ENCODE measurements at places on chromosomes 13 and 19. TPM values are rescaled to one million over a fixed set of nuclear protein-coding genes. Genes with fewer than 3 reads are reported as not detected.
A peak's percentile ranks its signal among the peaks of the same experiment; 100 is the strongest.

RFPL4A gene
- not detected for total RNA-seq

MYH14 gene
- under 0.01 TPM for total RNA-seq

ATP7B gene
- 4.0 TPM for total RNA-seq

TEKTIP1 gene
- total RNA-seq, result not detected

MIR17HG gene
- total RNA-seq, result 4.0 TPM

KLK10 gene
- not detected for total RNA-seq

TMEM59L gene
- 0.36 TPM for total RNA-seq

CCDC70 gene
- not detected for total RNA-seq

FREM2 gene
- not detected for total RNA-seq

PLPP2 gene
- total RNA-seq, result 1.1 TPM

GRCh38 chr19:33890569-33890968, 93.9 kb downstream of the KCTD15 start:
- no peaks in the 10 kb centered on the region for H3K4me1 ChIP-seq
- no peak overlapping the region for H3K27ac ChIP-seq
- no peaks in the 10 kb centered on the region for H3K27me3 ChIP-seq
- no peak for DNase-seq
- H3K36me3 ChIP-seq, result no peaks in the 10 kb centered on the region

- DNase-seq, result peak; percentile 97
- H3K4me1 ChIP-seq, result peaks cover 51% of the 10 kb centered on the region
- H3K27ac ChIP-seq, result peak overlapping the region; percentile 81
- no peak overlapping the region for H3K4me3 ChIP-seq
- no peaks in the 10 kb centered on the region for H3K27me3 ChIP-seq
- peaks cover 19% of the 10 kb centered on the region for H3K36me3 ChIP-seq
These were observed 4.7 kb upstream of the GSK3A start for GRCh38 chr19:42246922-42247639.

GRCh38 chr19:5832061-5832460, 7.4 kb downstream of the FUT6 start:
- no peak overlapping the region for H3K4me3 ChIP-seq
- no peaks in the 10 kb centered on the region for H3K36me3 ChIP-seq
- H3K27me3 ChIP-seq, result peaks cover 26% of the 10 kb centered on the region

DNA sequence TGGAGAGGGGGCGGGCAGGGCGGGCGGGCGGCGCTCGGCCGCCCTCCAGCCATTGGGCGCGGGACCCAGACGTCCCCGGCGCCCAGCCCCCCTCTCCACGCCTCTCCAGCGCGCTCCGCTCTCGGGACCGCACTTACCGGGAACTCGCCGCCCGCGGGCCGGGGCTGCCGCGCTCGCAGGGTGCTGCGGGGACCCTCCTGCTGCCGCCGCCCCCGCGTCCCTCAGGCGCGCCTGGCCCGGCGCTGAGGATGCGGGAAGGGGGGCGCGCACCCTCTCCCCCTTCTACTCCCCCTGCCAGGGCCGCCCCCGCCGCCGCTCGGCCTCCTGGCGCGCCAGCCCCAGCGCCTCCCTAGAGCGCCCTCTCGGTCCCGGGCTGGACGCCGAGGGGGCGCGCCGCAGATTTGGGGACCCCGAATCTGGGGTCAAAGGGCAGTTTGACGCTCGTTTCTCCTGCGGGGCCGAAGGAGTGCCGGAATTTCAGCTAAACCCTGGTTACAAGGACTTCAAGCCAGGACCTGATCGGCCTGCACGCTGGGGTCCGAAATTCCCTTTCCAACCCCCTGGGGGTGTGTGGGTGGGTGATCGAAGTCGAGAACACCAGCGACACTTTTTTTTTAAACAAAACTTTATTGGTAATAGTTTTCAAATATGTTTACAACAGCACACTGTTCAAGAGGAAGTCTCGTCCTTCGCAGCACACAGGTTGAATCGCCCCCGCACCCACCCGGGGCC, 696 bp upstream of the SAMD1 start:
- peak; percentile 75 for DNase-seq
- peaks cover 6% of the 10 kb centered on the region for H3K4me1 ChIP-seq
- H3K27ac ChIP-seq, result peak overlapping the region; percentile 56
- H3K27me3 ChIP-seq, result no peaks in the 10 kb centered on the region
- H3K4me3 ChIP-seq, result peak overlapping the region; percentile 79
- H3K36me3 ChIP-seq, result peaks cover 18% of the 10 kb centered on the region

DNA sequence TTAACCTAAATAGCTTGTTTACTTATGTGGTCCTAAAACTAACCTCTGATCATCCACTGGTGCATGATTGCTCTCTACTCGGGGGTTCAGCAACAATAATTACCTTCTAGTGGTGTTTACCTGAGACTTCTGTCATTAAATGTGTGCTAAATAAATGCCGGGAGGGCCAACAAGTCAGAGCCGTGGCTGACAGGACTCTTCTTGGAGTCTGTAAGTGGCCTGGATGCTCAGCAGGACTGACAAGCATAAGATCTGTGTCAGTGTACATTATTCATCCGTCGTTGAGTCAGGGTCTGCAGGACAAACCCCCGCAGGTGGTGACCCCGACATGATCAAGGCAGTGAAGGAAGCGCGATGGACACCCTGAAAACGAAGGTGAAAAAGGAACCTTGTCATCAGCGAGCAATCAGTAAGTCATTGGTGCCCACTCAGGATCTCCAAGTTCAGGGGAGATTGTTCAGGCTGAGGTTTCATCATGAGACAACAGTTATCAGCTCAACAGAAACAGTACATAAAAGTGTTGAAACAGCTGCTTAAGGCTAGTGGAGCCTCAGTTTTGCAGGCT, 1466.9 kb downstream of the UQCRFS1 start:
- H3K4me1 ChIP-seq, result no peaks in the 10 kb centered on the region
- no peaks in the 10 kb centered on the region for H3K27me3 ChIP-seq
- H3K27ac ChIP-seq, result no peak overlapping the region
- no peak for DNase-seq
- H3K36me3 ChIP-seq, result no peaks in the 10 kb centered on the region

DNA sequence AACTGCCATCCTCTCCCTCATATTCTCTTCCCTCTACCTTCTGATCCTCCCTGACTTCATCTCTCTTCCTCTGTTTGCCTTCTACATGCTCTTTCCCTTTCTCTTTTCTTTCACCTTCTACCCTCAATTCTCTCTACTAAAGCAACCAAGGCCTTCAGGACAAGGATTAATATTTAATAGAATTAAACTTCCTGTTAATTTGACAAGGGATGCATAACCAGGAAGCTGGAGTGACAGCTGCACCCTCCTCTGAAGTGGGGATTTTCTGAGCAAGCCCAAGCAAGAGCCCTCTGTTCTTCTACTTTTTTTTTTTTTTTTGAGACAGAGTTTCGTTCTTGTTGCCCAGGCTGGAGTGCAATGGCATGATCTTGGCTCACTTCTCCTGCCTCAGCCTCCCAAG, 63.4 kb upstream of the MED4 start:
- no peak for DNase-seq
- H3K36me3 ChIP-seq, result no peaks in the 10 kb centered on the region
- H3K27ac ChIP-seq, result no peak overlapping the region
- H3K4me1 ChIP-seq, result peaks cover 11% of the 10 kb centered on the region
- H3K4me3 ChIP-seq, result no peak overlapping the region

DNA sequence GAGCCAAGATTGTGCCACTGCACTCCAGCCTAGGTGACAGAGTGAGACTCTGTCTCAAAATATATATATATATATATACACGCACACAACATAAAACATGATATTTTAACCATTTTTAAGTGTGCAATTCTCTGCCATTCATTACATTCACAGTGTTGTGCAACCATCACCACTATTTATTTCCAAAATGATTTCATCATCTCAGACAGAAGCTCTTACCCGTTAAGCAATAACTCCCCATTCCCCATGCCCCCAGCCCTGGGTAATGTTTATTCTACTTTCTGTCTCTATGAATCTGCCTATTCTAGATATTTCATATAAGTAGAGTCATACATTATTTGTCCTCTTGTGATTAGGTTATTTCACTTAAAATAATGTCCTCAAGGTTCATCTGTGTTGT, 20.3 kb downstream of the WDR88 start:
- DNase-seq, result no peak
- H3K4me3 ChIP-seq, result no peak overlapping the region
- H3K36me3 ChIP-seq, result no peaks in the 10 kb centered on the region
- peaks cover 3% of the 10 kb centered on the region for H3K4me1 ChIP-seq

- no peak overlapping the region for H3K27ac ChIP-seq
- no peaks in the 10 kb centered on the region for H3K4me1 ChIP-seq
- no peaks in the 10 kb centered on the region for H3K36me3 ChIP-seq
- H3K4me3 ChIP-seq, result no peak overlapping the region
- H3K27me3 ChIP-seq, result no peaks in the 10 kb centered on the region
- DNase-seq, result peak; percentile 73
These were observed 75.3 kb downstream of the CACNA1A start for GRCh38 chr19:13430790-13431582.

- H3K27me3 ChIP-seq, result no peaks in the 10 kb centered on the region
- no peaks in the 10 kb centered on the region for H3K4me1 ChIP-seq
- no peaks in the 10 kb centered on the region for H3K36me3 ChIP-seq
- DNase-seq, result no peak
- no peak overlapping the region for H3K27ac ChIP-seq
These were observed 2874.1 kb upstream of the PCDH20 start for GRCh38 chr13:64289702-64290101.

DNA sequence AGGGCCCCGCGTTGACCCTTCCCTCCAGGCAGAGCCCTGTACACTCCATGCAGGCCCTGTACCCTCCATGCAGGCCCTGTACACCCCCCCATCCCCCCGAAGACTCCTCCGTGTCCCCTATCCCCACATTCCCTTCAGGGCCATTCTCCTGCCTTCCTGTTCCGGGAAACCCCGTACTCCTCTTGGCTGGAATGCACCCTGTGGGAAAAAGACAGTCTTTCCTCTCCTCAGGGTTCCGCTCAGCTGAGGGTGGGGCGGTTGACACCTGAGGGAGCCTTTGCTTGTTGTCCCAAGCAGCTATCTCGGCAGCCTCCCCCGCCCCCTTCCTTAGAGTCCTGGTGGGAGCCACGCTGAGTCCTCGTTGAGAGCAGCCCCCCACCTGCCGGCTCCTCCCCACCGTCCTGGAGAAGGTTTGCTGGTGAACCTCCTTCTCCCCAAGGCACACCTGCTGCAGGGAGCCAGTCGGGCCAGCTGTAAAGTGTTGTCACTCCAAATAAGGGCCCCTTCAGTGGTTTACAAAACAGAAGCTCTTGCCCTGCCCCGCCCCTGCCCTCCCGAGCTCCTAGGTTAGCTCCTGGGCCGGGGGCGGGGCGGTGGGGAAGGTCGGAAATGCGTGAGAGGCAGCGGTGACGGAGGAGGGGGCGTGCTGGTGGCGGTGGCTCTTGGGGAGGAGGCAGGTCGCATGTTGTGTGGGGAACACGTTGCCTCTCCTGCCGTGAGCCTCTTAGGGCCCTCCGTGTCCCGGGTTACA, 1.5 kb downstream of the GNA11 start:
- peak overlapping the region; percentile 73 for H3K27ac ChIP-seq
- H3K4me3 ChIP-seq, result peak overlapping the region; percentile 94
- peaks cover 36% of the 10 kb centered on the region for H3K4me1 ChIP-seq
